ENCODE measurements at places on chromosomes 13 and 19.
A peak's percentile ranks its signal among the peaks of the same experiment; 100 is the strongest.

DNA sequence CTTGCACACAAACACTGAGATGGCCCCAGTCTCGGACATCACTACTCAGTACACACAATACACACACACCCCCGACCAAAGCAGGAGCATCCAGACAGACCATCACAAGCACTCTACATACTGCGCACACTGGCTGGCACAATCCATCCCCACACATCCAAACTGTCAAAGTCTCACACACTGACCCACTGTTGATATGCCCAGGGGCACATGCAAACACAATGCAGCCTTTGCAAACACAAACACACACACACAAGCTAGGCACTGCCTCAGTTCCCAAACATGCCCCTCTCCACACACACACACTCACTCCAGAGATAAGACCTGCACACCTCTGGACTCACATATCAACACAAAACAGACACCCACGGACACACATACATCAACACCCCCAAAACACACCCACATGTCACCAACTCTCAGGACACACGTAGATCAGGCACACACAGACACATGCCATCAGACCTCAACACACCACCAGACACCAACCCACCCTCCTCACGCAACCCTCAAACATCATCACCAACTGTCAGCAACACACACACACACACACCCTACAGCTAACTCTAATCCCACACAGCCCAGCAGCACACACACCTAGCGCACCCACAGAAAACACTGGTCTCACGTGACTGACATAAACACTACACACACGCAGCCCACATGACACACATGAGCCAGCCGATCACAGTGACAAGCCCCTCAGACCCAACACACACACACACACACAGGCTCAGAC lies 1.9 kb downstream of the BBC3 start:
- peak; percentile 47 for DNase-seq

DNA sequence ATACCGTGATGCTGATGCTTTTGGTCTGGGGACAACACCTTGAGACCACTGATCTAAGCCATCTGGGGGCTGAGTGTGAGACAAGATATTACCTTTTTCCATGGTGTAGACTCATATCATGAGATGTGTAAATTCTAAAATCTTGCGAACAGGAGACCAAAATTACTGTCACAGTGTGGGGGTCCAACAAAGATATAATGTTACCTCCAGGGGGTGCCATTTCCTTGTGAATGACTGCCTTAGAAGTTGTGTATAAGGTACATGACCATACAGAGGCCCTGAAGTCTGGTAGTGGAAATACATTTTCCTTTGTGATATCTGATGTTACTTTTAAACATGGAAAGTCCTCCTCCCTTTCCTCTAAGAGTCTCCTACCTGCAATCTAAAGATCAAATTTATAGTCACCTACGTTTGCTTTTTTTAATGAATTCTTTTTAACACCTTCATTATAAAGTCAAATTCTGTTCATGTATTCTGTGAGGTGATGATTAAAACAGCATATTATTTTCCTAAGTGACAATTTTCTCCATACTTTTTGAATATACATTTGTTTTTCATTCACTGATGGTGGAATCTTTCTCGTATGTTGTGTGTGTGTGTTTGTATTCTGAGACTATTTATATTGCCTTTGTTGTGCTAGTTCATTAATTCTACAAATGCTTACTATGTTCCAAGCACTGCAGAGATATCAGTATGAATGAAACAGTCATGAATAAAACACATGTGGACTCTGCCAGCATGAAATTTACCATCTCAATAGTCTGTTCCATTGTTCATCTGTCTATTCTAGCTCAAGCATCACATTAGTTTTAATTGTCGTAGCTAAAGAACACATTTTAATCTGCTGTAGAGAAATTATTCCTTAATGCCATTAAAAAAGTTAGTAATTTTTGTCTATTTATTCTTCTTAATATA lies 113.7 kb downstream of the RFC3 start:
- peak; percentile 58 for DNase-seq

DNA sequence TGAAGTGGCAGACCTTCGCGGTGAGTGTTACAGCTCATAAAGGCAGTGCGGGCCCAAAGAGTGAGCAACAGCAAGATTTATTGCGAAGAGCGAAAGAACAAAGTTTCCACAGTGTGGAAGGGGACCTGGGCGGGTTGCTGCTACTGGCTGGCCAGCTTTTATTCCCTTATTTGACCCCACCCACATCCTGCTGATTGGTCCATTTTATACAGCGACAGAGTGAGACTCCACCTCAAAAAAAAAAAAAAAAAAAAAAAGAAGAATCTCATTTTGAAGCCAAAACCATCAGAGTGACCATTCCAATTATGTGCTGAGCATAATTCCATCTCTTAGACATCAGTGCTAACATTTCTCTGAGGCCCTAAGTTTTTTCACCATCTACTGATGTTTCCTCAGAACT lies 1.9 kb upstream of the ZNF552 start:
- no peak for DNase-seq

- no peak for DNase-seq
Observed at GRCh38 chr13:58056426-58056825, 424.9 kb downstream of the PCDH17 start.
